Transverse colon (tissue), 4 donors: ENCODE measurements at places on chromosomes 5 and 9. TPM values are rescaled to one million over a fixed set of nuclear protein-coding genes. Genes with fewer than 3 reads are reported as not detected.
A peak's percentile ranks its signal among the peaks of the same experiment; 100 is the strongest.

The GPR151 gene
- total RNA-seq, result not detected

DNA sequence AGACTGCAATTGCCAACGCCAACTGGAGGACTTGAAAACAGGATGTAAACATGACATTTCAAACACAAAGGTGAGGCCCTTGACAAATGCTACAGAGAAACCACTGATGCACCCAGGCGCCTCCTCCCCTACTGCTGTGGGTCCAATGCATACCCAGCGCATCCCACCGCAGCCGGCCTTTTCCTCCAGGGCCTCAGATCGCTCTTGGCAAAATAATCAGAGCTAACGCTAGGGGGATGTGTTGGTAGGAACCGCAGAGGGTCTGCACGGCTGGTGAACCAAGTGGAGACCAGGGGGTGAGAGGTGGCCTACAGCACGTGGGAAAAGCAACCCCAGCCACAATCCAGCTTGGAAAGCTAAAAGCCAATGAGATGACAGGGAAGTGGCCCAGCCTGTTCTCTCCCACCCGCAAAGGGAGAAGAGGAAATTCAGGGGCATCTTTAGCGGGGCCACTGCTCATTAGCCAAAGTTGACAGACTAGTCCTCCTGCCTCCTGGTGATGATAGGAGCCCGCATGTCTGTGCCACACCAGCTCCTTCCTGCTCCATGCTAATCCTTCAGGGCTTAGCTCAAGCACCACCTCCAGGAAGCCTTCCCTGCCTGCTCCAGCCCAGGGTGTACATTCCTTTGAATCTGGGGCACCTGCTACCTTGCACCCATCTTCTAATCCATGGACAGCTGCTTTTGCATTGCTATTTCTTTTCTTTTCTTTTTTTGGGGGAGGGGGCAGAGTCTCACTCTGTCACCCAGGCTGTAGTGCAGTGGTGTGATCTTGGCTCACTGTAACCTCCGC is 5.9 kb downstream of the FAM163B start:
- H3K27me3 ChIP-seq, result peaks cover 56% of the 10 kb centered on the region
- no peak for DNase-seq

- H3K4me3 ChIP-seq, result no peak overlapping the region
- no peak for DNase-seq
- peak overlapping the region; percentile 38 for H3K27ac ChIP-seq
- no peaks in the 10 kb centered on the region for H3K4me1 ChIP-seq
- peaks cover 21% of the 10 kb centered on the region for H3K27me3 ChIP-seq
- H3K36me3 ChIP-seq, result no peaks in the 10 kb centered on the region
Observed at GRCh38 chr5:372996-373709, 51.6 kb downstream of the AHRR start.

The AIF1L gene
- total RNA-seq, result 1.2 TPM

GRCh38 chr9:92562461-92562967 is 26.7 kb upstream of the ECM2 start:
- no peak overlapping the region for H3K4me3 ChIP-seq
- peak; percentile 31 for DNase-seq
- peak overlapping the region; percentile 37 for H3K27ac ChIP-seq
- H3K27me3 ChIP-seq, result no peaks in the 10 kb centered on the region

The HAVCR2 gene
- total RNA-seq, result 4.4 TPM
